Activated T-cell treated with anti-CD3 and anti-CD28 coated beads, Interleukin-2, amount 50 U/mL, for 4 hours (primary cell): ENCODE measurements at places on chromosomes 7 and 10. TPM values are rescaled to one million over a fixed set of nuclear protein-coding genes. Genes with fewer than 3 reads are reported as not detected.

DNA sequence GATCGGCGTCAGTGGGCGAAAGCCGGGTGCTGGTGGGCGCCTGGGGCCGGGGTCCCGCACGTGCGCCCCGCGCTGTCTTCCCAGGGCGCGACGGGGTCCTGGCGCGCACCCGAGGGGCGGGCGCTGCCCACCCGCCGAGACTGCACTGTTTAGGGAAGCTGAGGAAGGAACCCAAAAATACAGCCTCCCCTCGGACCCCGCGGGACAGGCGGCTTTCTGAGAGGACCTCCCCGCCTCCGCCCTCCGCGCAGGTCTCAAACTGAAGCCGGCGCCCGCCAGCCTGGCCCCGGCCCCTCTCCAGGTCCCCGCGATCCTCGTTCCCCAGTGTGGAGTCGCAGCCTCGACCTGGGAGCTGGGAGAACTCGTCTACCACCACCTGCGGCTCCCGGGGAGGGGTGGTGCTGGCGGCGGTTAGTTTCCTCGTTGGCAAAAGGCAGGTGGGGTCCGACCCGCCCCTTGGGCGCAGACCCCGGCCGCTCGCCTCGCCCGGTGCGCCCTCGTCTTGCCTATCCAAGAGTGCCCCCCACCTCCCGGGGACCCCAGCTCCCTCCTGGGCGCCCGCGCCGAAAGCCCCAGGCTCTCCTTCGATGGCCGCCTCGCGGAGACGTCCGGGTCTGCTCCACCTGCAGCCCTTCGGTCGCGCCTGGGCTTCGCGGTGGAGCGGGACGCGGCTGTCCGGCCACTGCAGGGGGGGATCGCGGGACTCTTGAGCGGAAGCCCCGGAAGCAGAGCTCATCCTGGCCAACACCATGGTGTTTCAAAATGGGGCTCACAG lies 1.1 kb downstream of the EGFR start:
- no peak for DNase-seq

GRCh38 chr10:116785282-116785681 lies 42.9 kb upstream of the HSPA12A start:
- no peak for DNase-seq

The VPS41 gene
- 47.1 TPM for total RNA-seq

DNA sequence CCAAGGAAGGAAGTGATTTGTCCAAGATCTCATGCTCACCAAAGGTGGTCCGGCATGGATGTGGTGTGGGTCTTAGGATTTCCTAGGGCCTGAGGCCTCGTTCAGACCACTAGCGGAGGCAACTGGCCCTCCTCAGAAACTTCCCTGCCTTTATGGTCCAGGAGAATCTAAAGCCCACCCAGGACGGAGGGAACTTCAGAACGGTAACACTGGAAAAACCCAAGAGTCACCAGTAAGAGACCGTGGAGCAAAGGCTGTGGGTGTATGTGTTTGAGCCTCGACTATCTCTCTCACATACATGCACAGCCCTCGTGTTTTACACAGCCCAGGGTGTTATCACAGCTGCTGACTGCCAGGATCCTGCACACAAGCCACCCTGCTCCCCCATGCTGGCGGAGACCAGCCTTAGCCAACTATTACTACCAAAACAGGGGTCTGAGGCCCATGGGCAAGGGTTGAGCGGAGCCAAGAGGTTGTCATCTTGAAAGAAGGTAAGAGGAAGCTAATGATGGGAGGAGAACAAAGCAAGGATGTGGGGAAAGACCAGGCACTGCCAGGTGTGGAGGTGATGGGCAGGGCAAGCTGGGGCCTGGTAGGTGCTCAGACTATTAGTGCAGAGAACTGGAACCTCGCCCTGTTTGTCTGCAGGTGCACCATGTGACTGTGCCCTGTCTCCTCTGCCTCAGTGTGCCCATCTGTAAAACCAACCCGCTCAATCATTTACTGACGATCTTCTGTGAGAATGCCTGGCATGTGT lies 170.2 kb upstream of the ZMIZ1 start:
- no peak for DNase-seq

The CARD11 gene
- total RNA-seq: 71.5 TPM

GRCh38 chr10:10044922-10045764 lies 972.5 kb upstream of the CELF2 start:
- no peak for DNase-seq

DNA sequence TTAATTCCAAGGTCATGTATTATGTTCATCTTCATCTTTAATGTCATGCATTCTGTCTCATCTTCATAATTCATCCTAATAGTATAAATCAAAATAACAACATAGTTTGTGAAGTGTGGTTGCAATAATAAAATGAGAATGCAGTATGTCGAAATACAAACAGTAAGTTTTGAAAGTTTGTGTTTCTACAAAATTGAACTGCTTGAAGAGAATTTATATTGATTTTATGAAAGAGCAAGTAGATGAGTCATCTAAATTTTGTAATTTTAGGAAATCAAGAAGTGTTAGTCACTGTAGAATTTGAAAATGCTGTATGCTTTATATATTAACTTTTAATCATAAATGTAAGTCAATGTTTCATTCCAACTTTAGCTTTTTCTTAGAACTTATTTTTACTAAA lies 190.5 kb upstream of the PPP1R3A start:
- no peak for DNase-seq

The FAM25C gene
- total RNA-seq: not detected

- no peak for DNase-seq
These were observed 68.3 kb upstream of the FAM171A1 start for GRCh38 chr10:15439341-15439842.

GRCh38 chr7:157357129-157358040 lies 20.6 kb downstream of the DNAJB6 start:
- no peak for DNase-seq

DNA sequence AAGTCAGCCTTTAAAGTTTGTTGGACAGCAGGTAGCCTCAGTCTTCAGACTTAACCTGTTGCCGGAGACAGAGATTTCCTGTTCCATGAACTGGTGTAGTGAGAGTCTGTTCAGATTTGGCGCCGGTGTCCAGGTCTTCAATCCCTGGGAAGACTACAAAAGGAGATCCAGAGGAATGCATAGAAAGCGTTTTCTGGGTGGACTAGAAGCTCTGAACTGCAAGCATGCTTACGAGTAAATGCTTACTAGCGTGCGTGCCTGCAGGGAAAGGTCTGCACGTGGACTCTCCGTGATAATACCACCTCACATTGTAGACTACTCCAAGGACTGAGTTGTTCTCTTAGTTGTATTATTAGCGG lies 878 bp downstream of the GLRX3 start:
- DNase-seq: no peak

- DNase-seq: no peak
These were observed 131.2 kb downstream of the GFRA1 start for GRCh38 chr10:116141855-116142254.

- no peak for DNase-seq
These were observed 21.1 kb downstream of the SLC29A4 start for GRCh38 chr7:5303591-5304505.

DNA sequence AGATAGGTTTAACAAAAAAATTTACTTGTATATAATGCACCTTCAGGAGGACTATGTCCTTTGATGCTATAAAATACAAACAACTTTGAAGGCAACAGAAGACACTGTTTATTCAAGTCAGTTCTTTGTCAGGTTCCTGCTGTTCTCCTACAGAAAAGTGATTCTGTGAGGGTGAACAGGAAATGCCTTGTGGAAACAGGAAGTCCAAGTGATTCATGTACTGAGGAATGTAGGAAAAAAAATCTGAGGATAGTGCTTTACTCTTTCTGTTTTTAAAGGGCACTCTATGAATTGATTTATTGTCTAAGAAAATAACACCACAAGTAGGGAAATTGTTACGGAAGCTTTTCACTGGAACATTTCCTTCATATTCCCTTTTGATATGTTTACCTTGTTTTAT lies 171.9 kb downstream of the HDAC9 start:
- DNase-seq: no peak

DNA sequence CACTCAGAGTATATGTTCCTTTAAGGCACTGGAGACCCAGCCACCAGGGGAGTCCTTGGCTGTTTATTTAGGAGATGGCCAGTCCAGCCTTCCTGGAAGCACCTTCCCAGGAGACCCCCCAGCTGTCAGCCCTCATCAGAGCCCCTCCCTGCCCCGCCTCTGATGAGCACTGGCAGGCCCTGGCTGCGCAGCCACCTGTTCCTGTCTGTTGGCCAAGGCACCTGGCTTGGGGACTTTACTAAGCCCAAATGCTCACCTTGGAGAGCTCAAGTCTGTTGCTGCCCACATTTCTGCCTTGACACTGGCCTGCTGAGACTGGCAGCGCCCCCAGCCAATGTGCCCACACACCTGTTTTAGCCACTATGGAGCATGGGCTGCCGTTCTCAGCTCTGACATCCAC lies 124.7 kb downstream of the ELMO1 start:
- no peak for DNase-seq

DNA sequence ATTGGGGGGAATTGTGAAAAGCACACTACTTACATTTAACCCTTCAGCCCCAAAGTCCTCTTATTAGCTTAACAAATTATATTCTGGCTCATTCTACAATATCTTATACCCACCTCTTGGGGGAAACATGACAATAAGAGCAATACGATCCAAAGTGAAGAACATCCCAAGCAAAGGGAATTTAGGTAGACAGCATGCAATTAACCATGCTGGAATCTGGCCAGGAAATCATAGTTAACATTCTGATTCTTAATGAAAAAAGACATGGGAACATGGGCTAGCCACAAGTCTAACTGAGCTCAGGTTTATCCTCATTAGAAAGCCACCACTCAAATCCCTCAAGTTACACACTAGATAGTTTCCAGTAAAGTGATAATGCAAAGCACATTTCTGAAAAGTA lies 241.9 kb upstream of the SLC26A5 start:
- DNase-seq: no peak

GRCh38 chr7:75813781-75814236 lies at the start of gene CCL24:
CCL24 (minus strand) TSS chr7:75813806; CDS start chr7:75813715, 91 bp downstream.
- no peak for DNase-seq

The LRRC17 gene
- not detected for total RNA-seq

- no peak for DNase-seq
These were observed 1303.2 kb upstream of the LRRTM3 start for GRCh38 chr10:65622608-65623007.

GRCh38 chr10:80609331-80609730 lies 71.6 kb downstream of the SH2D4B start:
- DNase-seq: no peak

GRCh38 chr10:124827474-124827873 lies 25.9 kb downstream of the ABRAXAS2 start:
- no peak for DNase-seq

The NANOS1 gene
- 0.08 TPM for total RNA-seq

- DNase-seq: no peak
These were observed 194.8 kb upstream of the PTN start for GRCh38 chr7:137538361-137538762.

GRCh38 chr10:88059190-88059589 lies 195.8 kb downstream of the PTEN start:
- DNase-seq: no peak

The UTF1 gene
- not detected for total RNA-seq

DNA sequence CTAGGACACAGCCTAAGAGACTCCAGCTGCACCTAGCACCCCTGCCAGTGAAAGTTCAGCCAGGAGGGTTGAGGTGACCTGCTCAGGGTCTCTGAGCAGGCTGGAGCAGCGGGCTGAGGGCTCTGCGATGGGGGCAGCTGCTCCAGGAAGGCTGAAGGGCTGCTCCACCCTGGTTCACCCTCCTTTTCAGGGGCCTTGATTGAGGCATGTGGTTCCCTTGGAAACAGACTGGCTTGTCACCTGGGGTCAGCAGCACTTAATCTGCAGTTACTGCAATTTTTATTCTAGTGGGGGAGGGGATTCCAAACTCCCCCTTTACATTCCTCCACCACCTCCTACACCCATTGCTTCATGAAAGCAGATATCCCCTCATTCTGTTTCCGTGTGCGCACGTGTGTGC lies 85.3 kb upstream of the UNC5B start:
- DNase-seq: no peak

The ATE1 gene
- 33.6 TPM for total RNA-seq

GRCh38 chr7:26787701-26788100 lies 76.7 kb downstream of the SKAP2 start:
- DNase-seq: no peak

The SPACDR gene
- total RNA-seq: 0.41 TPM

The PNLIPRP3 gene
- not detected for total RNA-seq

The OR13A1 gene
- not detected for total RNA-seq

GRCh38 chr10:50334273-50334672 lies 83.0 kb upstream of the ASAH2 start:
- DNase-seq: no peak

- DNase-seq: no peak
These were observed 95.5 kb downstream of the MBL2 start for GRCh38 chr10:52677086-52677485.

DNA sequence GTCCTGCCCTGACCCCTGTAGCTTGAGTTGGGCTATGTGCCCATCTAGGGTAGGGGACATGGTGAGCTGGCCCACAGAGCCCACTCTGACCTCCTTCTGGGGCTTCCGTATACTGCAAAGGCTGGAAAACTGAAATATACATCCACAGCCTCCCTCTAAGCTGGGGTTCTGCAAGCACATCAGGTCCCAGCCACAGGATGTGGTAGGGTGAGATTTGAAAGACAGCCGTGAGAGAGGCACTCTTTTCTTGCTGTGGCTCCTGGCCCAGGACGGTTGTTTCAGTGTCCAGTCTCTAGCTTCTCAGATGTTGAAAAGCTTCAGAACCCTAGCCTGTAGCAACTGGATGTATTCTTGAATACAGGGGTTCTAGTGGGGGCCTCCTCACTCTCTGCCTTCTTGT lies 60.1 kb upstream of the ADRB1 start:
- no peak for DNase-seq

- no peak for DNase-seq
These were observed 26.3 kb downstream of the IPMK start for GRCh38 chr10:58241346-58241745.

The PPP1R3C gene
- total RNA-seq: 0.08 TPM

DNA sequence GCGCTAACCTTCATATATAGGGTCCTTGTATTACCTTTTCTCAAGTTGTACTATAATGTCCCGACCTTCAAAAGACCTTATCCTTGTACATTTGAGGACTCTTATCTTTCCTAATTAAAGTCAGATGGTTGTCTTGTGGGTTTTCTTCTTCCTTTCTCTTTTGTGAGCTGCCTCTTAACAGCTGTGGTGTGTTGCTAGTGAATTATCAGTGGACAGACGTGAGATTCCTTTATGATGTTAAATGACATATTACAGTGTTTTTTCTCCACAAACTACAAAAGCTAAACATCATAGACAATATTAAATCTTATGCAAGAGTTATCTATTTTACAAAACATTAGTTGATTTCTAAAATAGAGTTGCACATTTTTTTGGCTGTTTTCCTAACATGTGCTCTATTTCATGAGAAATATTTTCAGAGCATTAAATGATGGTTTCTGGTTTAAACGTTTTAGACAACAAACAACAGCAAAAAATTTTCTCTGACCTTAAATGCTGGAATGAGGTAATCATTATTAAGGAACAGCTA lies 272.2 kb upstream of the NPVF start:
- DNase-seq: no peak

GRCh38 chr7:152597507-152597906 lies 78.4 kb downstream of the XRCC2 start:
- no peak for DNase-seq

GRCh38 chr7:126302639-126303038 lies 950.1 kb downstream of the GRM8 start:
- DNase-seq: no peak

- no peak for DNase-seq
These were observed 79.5 kb downstream of the HIF1AN start for GRCh38 chr10:100615241-100615640.

GRCh38 chr10:11227103-11227502 lies 209.4 kb downstream of the CELF2 start:
- no peak for DNase-seq
